ENCODE measurements at places on chromosomes 5 and 9.

GRCh38 chr9:124137009-124137943, 120.5 kb upstream of the NEK6 start:
- no peak for DNase-seq

GRCh38 chr9:79694208-79694607, 122.4 kb downstream of the TLE4 start:
- DNase-seq, result no peak

DNA sequence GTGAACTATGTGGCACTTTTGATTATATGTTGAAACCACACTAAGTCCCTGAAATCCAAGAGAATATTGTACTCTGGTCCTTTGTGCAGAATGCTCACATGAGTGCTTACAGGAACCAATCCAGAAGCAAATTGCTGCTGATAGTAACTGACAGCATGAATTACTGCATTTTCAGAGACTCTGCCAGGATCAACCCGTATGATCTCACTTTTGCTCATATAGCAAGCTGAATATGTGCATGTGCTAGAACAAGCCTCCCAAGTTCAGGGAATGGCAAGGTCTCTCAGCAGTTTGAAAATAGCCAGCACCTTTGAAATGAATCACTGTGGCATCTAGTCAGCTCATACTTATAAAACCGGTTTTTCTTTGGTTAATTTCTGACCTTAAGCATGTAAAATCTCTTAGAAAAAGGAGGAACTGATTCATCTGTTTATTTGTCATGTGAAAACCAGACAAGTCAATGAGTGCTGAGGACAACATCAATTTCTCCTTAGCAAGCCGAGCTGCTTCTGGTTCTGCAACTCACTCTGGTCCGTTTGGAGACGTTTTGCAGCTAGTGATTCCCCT, 215.7 kb upstream of the ELL2 start:
- DNase-seq, result peak; percentile 9

DNA sequence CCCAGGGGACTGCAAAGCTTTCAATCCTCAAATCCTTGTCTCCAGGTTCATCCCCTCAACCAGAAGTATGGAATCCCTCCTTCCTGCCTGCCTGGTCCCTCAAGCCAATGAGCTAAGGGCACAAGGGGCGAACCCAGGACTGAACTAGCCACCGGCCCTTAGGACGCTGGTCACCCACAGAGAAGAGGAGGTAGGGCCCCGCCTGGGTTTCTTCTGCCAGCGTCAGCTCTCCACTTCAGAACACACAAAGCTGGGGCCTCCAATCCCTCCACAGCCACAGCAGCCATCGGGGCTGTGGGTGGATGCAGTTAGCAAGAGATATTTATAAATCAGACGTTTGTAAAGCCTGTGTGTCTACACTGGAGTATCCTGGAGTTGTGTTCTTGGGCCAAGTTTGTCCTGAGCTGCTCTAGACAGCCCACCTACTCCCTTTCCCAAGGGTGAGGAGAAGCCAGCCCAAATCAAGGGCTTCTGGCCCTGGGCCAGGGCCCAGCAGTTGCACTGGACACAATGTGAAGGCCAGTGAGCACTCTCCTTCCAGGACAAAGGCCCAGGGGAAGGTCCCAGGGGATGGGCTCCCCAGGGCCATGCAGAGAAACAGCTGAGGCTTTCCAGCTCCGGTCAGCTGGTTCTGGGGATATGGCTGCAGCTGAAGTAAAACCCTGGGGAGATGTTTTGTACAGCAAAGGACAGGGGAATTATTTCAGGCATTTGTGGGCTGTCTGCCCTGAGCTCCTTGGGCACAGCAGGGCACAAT, 18.9 kb downstream of the AMBP start:
- no peak for DNase-seq

DNA sequence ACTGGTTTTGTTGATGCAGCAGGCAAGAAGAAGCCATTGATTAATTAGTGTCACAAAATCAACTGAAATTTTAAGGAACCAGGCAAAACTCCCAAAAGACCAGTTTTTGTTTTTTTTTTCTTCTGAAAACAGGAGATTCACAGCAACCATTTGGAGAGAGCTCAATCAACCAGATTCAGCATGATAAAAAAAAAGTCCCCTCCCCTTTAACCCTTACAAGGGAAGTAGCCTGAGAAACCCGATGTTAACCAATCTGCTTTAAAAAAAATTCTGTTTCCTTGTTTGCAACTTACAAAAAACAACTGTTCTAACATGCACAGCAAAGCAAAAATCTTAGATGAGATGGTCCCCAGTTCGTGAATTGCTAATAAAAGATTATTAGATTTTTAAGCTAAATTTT, 59.7 kb downstream of the HMHB1 start:
- DNase-seq, result no peak

DNA sequence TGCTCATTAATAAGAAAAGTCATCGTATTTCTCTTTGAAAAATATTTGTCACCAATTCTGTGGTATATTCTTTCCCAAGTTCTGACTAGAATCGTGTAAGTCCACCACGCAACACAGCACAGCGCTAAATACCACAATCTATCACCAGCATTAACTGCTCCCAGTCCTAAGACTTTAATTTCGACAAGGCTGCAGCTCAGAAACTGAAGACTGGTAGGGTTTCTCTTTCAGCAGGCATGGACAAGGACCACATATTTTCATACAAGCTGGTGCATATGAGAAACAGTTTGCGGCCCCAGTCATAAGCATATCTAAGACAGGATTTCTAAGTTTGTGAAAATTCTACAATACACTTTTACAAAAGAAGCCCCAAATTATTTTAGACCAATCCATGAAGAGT, 24.1 kb downstream of the BNC2 start:
- DNase-seq, result no peak

DNA sequence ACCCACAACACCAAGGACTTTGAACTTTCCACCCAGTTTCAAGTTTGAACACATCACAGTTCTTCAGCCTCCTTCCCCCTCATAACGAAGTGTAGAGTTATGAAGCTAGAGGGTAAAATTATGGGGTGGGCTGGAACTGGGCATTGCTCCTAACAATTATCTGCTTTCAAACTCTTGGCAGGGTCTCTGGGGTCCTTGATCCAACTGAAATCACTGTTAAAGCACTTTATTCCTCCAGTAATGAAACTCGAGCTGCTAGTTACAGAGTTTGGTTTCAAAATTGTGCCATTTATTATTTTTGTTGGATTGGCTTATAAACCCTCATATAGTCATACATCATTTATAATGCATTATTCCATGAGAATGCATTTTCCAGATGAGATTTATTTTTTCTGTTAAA, 158.5 kb downstream of the RGS3 start:
- DNase-seq, result no peak

DNA sequence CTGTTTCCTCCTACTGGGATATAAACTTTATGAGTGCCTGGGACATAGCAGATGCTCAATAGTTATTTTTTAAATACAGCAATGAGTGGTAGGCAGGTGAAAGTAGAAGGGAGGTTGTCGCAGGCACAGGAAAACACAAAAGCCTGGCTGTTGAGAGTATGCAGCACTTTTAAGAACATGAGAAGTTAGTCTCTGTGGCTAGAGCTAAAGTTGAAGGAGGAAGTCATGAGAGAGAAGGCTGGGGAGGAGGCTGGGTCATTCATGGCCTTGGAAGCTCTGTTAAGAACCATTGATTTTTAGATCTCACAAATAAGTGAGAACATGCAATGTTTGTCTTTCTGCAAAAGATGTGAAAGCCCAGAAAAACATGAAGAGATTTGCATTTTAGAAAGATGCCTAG, 126.7 kb downstream of the PRKACG start:
- DNase-seq, result no peak

DNA sequence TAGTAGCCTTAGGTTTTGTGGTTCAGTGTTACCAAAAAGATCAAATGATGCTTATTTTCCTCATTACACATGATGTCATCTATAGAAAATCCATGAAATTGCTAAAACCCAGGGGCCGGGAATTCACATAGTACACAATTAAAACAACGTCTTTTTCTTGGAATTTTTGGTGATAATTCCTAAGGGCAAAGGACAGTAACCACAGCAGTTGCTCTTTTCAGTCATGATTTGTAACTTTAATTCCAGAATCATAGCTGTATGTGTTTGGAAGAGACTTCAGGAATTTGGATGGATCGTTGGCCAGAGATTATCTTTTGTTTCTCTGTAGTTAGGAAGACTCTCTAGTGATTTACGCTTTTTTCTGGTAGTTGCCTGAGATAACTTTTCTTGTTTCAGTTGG, 748.7 kb downstream of the TLE4 start:
- DNase-seq, result no peak

GRCh38 chr9:22863736-22864135, 417.1 kb downstream of the DMRTA1 start:
- DNase-seq, result no peak

- DNase-seq, result no peak
Observed at GRCh38 chr5:67723873-67724272, 491.7 kb upstream of the PIK3R1 start.

GRCh38 chr5:159212657-159213462, 3.5 kb upstream of the RNF145 start:
- DNase-seq, result no peak

All from NCI-H446 (cell line).